ENCODE measurements at places on chromosomes 5 and 9.

DNA sequence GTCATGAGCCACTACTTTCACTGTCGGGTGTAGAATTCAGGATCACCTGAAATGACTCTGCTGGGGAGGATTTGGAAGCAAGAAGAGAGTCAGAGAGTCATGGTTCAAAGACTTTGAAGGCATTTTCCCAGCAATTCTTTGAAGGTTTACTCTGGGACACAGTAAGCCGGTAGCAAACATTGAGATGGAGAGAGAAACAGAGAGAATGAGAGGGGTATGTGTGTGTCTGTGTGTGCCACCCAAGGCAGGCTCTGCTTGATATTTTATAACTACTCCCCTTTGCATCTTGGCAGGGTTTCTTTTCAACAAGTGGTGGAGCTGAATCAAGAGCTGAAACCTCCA is 89.8 kb downstream of the ANKRD55 start:
- no peak for DNase-seq

DNA sequence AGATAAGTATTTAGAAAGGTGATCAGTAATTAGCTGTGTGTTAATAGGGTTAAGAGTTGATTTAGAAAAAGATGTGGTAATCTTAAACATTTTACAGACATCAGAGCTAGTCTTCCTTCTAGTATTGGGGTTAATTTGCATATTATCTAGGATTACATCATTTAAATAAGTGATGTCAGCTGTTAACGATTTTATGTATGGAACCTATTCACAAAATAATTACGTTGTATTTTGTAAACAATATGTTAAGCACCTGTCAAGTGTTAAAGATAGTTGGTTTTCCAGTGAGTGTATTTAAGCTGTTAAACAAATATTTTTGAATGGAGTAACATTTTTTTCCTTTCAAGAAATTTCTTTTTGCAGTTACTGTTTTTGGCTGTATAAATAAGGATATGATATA is 2.2 kb downstream of the DCP2 start:
- DNase-seq: peak; percentile 7

DNA sequence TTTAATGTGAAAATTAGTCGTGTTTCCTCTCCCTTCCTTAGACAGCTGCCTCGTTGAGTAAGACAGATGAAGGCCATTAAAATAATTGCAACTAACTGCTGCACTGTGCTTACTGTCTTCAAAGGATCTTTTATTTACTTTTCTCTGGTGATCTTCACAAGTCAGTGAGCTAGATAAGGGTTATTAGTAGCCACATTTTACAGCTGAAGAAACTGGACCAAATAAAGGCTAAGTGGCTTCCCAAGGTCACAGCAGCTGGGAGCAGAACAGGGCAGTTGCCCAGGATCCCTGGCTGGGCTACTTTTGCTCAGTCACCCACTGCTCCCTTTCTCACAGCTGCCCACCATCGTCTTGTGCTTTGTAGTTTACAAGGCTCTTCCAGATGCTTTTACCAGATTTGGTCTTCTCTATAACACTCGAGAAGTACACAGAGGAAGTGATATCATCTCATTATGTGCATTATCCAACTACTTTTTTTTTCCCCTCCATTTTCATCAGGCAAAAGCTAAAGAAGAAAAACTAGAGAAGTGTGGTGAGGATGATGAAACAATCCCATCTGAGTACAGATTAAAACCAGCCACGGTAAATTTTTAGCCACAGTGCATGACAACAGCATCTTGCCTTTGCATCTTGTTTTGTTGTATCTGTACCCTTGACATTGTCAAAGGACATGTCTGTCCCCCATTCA is 61.8 kb downstream of the ERAP1 start:
- no peak for DNase-seq

GRCh38 chr5:148543727-148544126 is 110.6 kb downstream of the HTR4 start:
- DNase-seq: no peak

DNA sequence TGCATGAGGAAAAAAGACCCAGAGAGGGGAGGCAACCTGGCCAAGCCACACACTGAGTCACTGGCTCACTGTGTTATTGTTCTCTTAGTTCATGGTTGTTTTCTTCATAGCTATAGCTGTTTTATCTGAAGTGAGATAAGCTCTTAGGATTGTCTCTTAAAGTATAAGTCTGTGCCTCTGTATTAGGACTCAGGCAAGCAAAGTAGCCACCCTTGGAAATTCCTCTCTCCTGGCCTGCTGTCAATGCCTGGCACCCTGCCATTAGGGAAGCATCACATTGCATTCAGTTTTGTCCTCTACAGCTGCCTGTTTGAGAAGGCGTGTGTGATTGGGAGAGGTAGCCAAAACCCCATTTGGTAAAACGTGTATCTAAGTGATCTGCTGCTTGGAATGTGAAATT is 147.4 kb upstream of the GLRA1 start:
- DNase-seq: no peak

GRCh38 chr5:6087576-6087975 is 290.8 kb downstream of the MED10 start:
- no peak for DNase-seq

GRCh38 chr9:33185858-33186257 is 18.7 kb upstream of the B4GALT1 start:
- DNase-seq: no peak

GRCh38 chr5:36395260-36395659 is 93.6 kb upstream of the RANBP3L start:
- DNase-seq: no peak

GRCh38 chr5:137954131-137954879 is 65.0 kb downstream of the PKD2L2 start:
- no peak for DNase-seq

DNA sequence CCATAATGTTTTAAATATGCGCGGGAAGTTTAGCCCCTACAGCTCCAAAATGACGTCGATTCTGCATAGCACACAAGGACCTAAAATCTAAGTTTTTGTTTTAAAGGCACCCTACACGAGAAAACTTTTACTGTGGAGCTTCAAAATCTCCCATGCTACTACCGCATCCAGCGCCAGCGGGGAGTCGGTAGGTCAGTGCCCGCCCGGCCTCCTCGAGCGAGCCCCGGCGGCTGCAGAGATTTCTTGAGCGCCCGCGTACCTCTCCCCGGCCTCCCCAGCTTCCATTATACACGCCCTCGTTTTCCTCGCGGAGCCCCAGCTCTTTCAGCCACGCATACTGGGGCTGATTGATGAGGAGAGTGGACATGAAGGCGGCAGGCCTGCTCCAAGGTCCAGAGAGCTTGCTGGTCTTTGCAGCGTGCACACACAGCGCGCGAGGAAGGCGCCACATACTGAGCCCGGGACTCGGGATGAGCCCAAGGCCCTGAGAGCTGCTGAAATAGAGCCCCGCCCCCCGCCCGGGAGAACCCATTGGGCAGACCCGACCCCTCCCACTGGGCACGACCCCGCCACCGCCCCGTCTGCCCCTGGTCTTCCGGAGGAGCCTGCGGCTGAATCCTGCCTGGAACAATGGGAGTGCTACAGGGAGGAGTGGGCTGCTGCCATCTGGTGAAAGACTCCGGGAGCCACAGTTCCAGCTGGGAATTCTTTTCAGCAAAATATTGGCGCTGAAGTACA is at the start of gene ALDH7A1:
TSS of gene ALDH7A1 (minus strand) at position 472 of the 738 bp plus-strand sequence. CDS start at position 451, 21 bp downstream.
- DNase-seq: no peak

DNA sequence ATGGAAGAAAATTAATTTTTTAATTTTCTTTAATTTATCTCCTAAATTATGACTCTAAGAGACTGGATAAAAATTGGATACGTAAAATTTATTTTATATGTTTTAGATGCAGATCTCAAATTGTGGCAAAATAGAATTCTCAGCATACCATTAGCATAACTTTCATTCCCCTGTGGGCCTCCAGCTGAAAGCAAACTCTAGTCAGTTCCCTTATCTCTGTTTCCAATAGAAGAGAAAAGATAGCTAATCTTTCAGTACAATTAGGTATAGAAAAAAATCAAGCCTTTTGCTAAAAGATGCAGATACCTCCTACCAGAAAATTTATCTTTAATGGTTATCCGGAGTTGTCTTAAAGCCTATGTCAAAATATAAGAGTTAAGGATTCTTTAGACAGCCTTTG is 1530.6 kb downstream of the EFNA5 start:
- DNase-seq: no peak

DNA sequence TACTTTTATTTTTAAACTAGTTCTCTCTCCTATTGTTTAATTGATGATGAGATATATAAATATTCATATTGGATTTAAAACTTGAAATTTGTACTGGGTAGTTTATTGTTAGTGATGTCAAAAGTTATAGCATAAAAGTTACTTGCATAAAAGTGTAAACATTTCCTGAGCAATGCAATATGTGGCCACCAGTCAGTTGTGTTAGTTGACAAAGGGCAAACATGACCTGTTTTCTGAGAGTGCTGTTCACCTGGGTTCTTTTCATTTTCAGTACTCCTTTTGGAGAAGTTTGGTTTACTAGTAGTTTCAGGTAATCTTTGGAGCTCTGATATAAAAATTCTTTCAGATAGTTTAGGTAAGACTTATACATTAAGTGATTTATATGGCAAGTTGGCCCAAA is 69.4 kb downstream of the COMMD10 start:
- DNase-seq: no peak

DNA sequence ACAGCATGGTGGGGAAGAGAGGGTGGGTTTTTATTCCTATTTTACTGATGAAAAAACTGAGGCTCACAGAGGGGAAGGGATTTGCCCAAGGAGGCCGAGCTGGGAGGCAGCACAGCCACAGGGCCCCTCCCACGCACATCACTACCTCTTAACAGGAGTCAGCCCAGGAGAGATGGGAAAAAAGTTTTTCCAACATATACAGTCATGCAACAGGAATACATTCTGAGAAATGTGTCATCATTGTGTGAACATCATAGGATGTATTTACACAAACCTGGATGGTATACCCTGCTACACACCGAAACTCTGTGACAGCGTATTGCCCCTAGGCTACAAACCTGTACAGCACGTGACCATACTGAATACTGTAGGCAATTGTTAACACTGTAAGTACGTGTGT is 11.6 kb downstream of the TRAF1 start:
- no peak for DNase-seq

GRCh38 chr5:334903-335739 is 13.6 kb downstream of the AHRR start:
- DNase-seq: no peak

DNA sequence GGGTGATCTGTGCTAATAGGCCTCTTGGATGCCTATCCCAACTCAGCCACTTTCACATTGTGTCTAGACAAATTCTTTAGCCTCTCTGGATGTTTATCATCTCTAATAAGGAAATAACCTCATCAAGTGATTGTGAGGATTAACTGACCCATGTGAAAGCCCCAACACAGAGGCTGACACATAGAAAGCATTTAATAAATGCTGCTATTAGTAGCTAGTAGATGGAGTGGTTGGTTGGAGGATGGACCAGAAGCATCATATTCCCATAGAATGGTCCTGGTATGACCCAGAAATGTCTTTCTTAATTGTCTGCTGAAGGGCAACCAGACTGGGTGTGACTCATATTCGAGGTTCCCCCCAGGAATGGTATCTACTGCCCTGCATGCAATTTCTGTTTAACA is 124.4 kb downstream of the PIK3R1 start:
- no peak for DNase-seq

- no peak for DNase-seq
Observed at GRCh38 chr9:715300-715699, 126.2 kb upstream of the DMRT1 start.

DNA sequence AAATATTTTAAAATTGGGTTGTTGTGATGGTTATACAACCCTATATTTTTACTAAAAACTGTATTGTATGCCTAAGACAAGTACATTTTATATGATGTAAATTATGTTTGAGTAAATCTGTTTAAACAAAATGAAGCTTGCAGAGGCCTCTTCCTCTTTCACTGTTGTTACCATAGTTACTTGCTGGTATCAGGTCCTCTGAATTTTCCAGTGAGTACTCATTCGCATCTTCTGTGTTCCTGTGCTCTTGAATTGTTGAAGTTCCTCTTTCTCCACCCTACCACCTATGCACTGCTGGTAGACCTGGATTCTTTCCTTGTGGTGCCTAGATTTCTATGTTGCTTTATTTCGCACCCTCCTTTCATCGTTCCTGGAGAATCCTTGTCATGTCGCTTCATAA is 938.5 kb upstream of the ACO1 start:
- DNase-seq: no peak

GRCh38 chr9:18368206-18368605 is 105.7 kb upstream of the ADAMTSL1 start:
- no peak for DNase-seq

- peak; percentile 42 for DNase-seq
Observed at GRCh38 chr5:179758955-179759354, 26.3 kb downstream of the MAML1 start.

GRCh38 chr5:160543395-160543794 is 121.7 kb downstream of the PTTG1 start:
- DNase-seq: no peak

DNA sequence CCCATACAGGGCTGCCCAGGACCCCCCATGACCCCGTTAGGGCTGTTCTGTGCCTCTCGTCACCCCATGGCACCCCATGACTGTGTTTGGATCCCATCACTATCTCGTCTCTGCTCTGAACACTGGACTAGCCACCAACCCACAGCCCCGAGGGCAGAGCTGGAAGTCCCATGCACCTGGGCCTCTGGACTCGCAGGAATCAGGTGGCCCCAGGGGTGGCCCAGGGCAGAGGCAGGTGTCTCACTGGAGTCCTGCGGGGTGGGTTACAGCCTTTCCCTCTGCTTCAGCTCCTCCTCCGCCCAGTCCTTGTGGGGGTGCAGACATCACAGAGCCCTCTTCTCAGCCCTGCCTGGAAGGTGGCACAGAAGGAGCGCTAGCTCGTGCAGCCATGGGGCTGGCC is 79.7 kb downstream of the COL5A1 start:
- DNase-seq: no peak

GRCh38 chr5:115575167-115576070 is 26.9 kb downstream of the TICAM2 start:
- DNase-seq: no peak

DNA sequence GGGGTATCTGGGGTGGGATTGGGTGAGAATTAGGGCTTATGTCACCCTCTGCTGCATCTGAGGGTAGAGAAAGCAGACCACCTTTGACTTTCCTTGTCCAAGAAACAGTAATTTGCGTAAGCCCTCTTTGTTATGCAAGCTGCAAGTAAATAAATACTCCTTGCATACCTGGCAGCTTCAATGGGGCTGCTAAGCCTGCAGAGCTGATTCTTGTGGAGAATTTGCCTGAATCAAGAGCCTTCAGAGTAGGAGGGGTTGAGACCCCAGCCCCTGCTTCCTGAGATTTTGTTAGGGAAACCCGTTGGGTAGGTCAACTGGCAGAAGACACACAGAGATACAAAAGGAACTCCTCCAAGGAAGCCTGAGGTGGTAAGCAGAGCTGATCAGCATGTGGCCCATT is 515.1 kb downstream of the DMAC1 start:
- no peak for DNase-seq

Data from AML-193 (cell line).